ENCODE measurements at places on chromosomes 12 and 14. TPM values are rescaled to one million over a fixed set of nuclear protein-coding genes. Genes with fewer than 3 reads are reported as not detected.
A peak's percentile ranks its signal among the peaks of the same experiment; 100 is the strongest.

The TMEM132D gene
- not detected for total RNA-seq

The LAG3 gene
- under 0.01 TPM for total RNA-seq

The POTEM gene
- not detected for total RNA-seq

- no peak for DNase-seq
Observed at GRCh38 chr14:33704481-33704880, 246.4 kb downstream of the EGLN3 start.

The GPRC5D gene
- total RNA-seq = not detected

- DNase-seq = no peak
Observed at GRCh38 chr12:86801439-86801838, 545.2 kb upstream of the MGAT4C start.

DNA sequence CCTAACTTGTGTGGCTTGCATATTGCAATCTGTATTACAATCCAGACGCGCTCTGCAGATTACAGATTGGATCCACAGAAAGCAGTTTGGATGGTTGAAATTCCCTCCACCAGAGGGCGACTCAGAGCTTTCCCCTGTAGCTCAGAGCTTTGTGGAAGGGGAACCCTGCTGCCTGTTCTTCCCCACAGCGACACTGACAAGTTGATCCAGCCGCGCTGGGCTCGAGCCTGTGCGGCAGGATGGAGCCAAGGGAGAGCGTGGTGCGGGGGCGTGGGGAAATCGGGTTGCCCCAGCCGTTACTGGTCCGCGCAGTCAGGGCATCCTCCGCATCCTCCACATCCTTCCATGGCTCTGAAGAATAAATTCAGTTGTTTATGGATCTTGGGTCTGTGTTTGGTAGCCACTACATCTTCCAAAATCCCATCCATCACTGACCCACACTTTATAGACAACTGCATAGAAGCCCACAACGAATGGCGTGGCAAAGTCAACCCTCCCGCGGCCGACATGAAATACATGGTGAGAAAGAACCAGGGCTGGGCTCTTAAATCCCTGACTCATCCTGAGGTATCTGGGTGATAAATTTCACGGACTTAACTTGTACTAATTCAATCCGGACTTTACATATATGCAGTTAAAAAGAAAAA, at the start of gene GLIPR1L1:
Gene GLIPR1L1, plus strand, starts transcription at position 287 of the 647 bp plus-strand sequence. Its CDS starts 59 bp downstream, at position 346.
- peak; percentile 84 for DNase-seq

The SLC22A17 gene
- 0.13 TPM for total RNA-seq

DNA sequence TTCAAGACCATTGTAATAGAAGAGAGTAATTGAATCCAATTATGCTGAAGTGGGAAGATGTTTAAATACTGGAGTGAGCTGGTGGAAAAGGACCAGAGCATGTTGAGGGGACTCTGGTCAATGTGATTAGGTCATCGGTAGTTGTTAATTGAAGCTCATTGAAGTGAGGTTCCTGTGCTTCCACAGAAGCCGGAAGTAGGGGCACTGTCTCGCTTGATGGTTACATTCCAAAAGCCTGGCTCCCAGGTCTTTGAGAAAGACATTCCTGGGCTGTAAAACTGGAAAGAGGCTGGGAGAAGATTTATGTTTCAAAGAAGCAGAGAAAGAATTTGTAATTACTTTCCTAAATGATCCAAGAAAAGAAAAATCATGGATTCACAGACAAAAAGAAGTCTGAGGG, 12.3 kb upstream of the CLECL1 start:
- no peak for DNase-seq

DNA sequence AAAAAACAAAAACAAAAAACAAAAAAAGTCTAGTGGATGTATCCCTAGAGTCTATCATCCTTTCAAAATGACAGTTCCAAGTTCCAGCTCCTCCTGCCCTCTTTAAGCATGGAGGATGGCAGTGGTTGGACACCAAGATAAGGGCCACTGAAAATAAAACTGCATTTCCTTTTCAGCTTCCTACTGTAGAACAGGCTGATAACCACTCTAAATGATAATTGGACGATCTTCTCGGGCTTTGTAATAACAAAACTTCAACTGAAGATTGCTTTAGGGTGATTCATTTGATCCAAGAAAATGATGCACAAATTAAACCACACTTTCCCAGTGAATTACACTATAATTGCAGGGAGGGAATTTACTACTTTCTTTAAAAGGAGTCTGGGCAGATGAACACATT, 42.2 kb upstream of the CRACR2A start:
- DNase-seq = no peak

- peak; percentile 63 for DNase-seq
Observed at GRCh38 chr12:26124446-26125399, at the start of gene BHLHE41. BHLHE41 (minus strand) TSS chr12:26125037; CDS start chr12:26124779, 258 bp downstream.

The CACNB3 gene
- total RNA-seq = 8.1 TPM

DNA sequence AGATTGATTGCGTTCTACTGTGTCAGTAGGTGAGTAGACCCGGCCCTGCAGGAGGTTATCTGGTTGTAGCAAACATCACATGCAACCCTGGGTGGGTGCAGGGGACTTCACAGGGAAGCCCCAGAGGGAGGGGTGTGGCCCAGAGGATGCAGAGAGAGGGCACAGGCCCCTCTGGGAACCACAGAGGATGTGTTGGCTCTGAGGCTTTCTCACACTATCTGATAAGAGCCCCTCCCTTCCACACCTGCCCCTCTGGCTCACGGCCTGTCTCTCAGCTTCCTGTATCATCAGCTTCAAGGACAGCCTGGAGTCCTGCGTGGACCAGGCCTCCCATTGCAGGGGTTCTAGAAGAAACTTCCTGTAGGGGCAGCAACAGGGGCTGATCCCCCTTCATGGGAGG, 101.9 kb downstream of the RIN3 start:
- DNase-seq = no peak

GRCh38 chr12:75208856-75209811, 505 bp downstream of the KCNC2 start:
- no peak for DNase-seq

- no peak for DNase-seq
Observed at GRCh38 chr14:54105898-54106297, 149.3 kb upstream of the BMP4 start.

The CLEC2A gene
- total RNA-seq = not detected

The PMCH gene
- not detected for total RNA-seq

- no peak for DNase-seq
Observed at GRCh38 chr12:101490286-101490920, 15.3 kb downstream of the SPIC start.

DNA sequence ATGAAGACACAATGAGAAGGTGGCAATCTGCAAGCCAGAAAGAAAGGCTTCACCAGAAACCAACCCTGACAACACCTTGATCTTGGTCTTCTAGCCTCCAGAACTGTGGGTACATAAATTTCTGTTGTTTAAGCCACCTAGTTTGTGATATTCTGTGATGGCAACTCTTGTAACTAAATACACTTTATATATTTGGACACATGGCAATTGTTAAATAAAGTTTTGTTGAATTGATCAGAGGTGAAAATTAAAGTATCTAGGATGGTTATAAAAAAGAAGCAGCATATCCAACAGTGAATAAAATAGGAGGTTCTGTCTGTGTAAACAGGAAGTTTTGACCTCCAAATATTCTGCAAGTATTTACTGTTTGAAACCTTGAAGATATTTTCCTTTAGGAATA, 516.3 kb downstream of the SOX5 start:
- no peak for DNase-seq

GRCh38 chr12:13702381-13702780, 279.0 kb downstream of the GRIN2B start:
- DNase-seq = no peak

The SLC17A8 gene
- not detected for total RNA-seq

- no peak for DNase-seq
Observed at GRCh38 chr12:24979976-24980730, 31.3 kb upstream of the BCAT1 start.

- DNase-seq = no peak
Observed at GRCh38 chr12:76028571-76029277, 2.9 kb downstream of the PHLDA1 start.

GRCh38 chr12:128180166-128180565, 86.8 kb upstream of the TMEM132C start:
- no peak for DNase-seq

- peak; percentile 64 for DNase-seq
Observed at GRCh38 chr12:50505675-50506530, 1.1 kb downstream of the DIP2B start.

The HRK gene
- not detected for total RNA-seq

DNA sequence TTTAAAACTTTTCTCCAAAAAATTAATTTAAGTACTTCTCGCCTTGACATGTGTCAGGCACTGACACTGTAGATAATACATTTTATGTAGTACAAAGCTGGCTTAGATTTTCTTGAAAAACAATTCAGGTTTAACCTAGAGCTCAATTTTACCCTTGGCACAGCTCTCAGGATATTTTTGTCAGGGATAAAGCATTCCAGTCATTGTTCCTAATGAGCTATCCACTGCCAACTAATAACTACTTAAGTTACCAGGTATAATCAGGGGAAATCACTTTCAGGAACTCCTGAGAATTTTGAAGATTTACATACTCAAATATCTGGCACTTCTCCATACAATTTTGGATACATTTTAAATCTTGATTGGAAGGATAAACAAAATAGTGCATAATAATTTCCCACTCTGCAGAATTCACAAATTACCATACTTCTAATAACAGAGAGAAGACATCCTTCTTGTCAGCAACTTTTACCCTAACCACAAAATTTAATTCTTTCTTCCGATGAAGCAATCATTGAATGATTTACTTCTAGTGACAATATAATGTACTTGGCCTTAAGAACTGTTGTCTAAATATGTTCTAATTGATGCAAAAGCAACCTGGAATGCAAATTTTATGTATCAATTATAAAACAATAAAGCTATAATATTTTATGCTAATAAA, 4.8 kb downstream of the RASSF9 start:
- no peak for DNase-seq

DNA sequence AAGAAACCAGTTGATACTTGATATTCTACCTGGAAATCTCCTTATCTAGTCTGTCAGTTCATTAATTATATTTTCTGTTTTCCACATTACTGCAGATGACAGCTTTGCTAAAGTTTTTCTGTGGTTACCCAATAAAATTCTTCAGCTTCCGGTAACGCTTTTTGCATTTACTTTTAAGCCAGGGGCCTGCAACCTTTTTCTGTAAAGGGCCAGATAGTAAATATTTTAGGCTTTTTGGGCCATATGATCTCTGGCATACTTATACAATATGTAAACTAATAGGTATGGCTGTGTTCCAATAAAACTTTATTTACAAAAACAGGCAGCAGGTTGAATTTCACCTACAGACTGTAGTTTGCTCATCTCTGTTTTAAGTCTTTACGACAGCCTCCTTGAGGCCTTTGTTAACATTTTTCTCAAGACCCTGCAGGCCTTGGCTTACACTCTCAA, 48.3 kb downstream of the SPATS2 start:
- no peak for DNase-seq

DNA sequence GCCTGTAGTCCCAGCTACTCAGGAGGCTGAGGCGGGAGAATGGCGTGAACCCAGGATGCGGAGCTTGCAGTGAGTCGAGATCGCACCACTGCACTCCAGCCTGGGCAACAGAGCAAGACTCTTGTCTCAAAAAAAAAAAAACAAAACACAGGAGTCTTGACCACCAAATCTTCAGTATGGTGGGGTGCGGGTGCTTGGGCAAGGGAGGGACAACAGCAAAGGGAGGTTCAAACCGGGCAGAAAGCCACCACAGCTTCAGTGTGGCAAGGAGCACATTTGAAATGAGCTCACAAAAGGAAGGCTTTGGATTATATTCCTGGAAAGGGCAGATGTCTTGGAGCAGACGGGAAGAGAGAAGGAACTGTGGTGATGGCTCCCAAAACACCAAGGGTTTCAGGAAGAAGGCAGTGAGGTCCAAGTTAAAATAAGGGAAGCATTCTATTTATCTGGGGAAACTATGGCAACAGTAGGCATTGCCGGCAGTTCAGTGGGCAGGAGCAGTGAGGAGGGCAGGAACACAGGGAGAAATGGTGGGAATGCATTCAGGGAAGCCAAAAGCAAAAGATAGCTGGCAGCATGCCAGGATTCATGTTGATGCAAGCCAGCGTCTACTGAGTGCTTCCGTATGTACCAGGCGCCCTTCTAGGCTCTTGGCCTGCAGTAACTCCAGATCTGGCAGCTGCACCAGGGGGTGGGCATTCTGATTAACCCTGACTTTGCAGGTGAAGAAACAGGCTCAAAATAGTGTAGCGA, 51.0 kb upstream of the SRSF5 start:
- DNase-seq = peak; percentile 91

DNA sequence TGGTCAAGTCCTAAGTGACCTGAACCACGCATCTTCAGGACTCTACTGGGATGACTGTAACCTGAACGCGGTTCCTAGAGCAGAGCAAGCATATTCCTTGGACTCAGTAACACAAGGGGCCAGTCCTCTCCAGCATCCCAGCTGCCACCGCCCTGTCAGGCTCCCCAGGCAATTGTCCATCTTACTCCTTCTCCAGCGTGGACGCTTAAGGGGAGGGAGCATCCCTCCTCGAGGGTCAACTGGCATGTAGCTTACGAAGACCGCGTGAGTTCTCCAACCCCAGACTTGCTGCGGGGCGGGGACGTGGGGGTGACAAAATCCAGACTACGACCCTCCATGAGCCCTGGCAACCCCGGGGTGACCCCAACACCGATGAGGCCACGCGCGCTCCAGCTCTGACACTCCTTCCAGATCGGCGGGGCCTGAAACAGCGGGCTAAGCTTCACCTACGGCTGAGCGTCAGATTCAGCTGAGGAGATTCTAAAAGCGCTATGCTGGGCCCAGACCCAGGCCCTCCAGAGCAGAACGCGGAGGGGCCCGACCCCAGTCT, 846 bp upstream of the MTHFD1 start:
- DNase-seq = no peak

The GNB3 gene
- 0.25 TPM for total RNA-seq

The MBIP gene
- 5.6 TPM for total RNA-seq

GRCh38 chr12:71438670-71439361, 782 bp upstream of the LGR5 start:
- DNase-seq = no peak

- DNase-seq = no peak
Observed at GRCh38 chr14:104691546-104692260, 2.3 kb downstream of the INF2 start.

DNA sequence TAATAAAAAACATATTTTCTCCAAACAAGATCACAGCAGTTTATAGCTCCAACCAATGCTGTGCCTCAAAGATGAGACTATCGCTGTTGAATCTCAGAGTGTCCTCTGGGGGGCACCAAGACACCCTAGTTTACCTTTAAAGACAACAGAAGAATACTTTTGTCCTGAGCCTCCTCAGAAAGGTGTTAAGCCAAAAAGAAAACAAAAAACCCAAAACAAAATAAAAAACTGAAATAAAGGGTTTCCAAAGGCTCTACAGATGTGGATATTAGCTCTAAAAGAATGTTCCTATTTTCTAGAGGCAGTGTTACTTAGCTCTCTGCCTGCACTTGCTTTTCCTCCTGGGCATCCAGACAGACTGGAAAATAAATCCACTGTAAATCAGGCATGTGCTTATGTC, 86.9 kb upstream of the TTC7B start:
- DNase-seq = peak; percentile 69

- DNase-seq = no peak
Observed at GRCh38 chr12:34400986-34401658, 378.8 kb downstream of the ALG10 start.

Data from dermis microvascular lymphatic vessel endothelial cell (primary cell).